CD4-positive, alpha-beta T cell treated with Interleukin-15 for 4 hours (primary cell): ENCODE measurements at places on chromosomes 5 and 9.

DNA sequence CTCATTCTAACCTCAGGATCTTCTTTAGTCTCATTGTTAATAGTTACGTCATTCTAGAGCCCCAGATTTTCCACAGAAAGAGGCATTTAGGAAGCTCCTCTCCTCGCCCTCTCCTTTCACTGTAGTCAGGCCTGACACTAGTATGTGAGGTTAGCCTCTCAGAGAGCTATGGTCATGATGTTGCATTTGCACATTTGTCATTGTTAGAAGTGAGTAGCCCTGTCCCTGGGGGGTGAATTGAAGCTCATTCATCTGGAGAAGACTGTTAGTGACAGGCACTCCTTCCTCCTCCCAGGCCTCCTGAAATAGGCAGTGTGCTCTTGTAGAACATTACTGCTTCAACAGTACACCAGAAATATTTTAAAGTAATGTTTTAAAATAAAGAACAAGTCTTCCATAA lies 26.6 kb upstream of the LRRTM2 start:
- DNase-seq, result no peak

DNA sequence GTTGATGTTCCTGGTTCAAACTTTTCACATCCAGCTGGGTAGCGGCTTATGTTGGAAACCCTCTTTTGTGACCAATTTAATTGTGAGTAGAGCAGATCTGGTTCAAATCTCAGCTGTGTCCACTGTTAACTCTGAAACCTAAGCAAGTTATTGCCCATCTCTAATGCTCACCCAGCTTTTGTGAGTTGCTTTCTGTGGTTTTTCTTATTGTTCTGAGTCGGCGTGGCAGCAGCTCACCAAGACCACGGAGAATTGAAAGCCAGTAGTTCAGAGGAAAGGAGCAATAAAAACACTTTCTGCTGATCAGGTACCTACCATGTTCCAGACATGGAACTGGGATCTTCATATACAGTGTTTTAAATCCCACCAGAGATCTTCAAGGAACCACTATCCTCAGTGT lies 114.4 kb downstream of the DOCK2 start:
- no peak for DNase-seq

- DNase-seq, result no peak
Measured at GRCh38 chr9:128148509-128149000, 698 bp upstream of the LCN2 start.

GRCh38 chr9:86978413-86978812 lies 31.1 kb upstream of the GAS1 start:
- DNase-seq, result no peak

DNA sequence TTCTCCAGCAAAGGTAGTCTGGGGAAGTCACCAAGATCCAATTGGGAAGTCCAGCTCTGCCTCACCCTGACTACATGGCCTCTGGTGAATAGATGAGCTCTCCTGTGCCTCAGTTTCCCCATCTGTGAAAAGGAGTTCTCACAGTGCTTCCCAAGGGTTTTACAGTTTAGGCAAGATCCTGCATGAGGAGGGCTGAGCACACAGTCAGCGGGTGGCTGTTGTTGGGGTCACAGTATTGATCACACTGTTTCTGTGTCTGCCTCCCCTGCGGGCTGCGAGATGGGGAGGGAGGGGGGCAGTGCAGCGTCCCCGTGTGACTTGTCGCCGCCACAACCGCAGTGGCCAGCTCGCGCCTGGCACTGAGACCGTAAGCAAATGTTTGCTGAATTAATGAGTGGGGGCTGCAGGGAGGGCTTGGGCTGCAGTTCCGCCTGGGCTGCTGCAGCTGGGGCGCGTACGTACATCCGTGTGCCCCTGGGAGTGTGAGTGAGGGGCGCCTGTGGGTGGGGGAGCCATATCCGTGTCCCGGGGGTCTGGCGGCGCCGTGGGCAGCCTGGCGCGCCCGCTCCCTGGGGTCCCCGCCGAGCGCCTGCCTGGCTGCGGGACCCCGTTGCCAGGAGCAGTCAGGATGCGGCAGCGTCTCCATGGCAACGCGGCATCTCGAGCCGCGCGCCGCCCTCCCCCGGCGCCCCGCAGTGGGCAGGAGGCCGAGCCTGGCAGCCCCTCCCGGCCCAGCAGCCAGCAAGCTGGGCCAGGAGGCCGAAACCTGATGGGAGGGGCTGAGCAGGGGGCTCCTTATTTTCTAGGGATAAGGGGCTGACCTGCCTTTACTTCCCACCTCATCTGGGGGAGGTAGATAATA lies 31.4 kb upstream of the PSD2 start:
- no peak for DNase-seq

DNA sequence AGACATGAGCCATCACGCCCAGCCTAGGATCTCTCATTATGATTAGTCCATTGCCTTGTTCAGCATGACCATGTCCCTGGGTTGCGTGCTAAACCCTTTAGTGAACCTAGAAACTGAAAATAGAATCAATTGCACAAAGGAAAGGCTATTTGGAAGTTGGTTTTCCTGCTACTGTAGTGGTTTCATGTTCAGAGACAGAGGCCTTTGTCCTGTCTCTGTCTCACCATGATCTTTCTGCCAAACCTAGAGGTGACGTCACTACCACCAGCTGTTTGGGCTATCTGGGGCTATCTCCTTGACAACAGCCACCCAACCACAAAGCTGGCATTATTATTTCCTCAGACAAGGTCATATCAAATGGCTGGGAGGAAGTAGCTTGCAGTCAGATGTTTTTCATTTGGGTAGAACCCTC lies 4.0 kb upstream of the CDK5RAP2 start:
- DNase-seq, result peak; percentile 40

DNA sequence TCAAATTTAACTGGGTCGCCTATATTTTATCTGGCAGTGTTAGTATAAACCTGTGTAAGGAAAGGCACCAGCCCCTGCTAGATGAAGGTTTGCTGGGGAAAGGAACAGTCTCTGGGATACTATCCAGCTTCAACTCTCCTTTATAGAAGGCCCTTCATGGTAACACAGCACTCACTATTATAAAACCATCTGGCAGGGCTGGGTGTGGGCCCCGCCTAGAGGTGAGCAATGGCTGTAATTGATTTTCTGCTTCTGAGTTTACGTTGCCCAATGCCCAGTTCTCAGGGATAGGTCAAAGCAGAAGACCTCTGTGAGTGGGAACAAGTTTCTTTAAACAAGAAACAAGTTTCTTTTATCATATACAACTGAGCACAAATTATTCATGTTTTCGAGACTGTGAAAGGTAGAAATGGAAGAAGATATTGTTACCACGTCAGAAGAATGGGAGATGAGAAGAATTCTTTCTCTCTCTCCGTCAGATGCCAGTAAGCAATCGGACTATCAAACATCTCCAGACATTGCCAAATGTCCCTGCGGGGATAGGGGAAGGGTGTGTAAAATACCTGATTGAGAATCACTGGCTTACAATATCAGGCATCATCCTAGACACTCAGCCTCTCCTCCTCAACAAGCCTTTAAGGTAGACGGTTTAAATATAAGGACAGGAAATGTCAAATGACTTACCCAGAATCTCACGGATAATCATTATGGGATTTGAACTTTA lies 205.9 kb downstream of the PDZD2 start:
- no peak for DNase-seq

DNA sequence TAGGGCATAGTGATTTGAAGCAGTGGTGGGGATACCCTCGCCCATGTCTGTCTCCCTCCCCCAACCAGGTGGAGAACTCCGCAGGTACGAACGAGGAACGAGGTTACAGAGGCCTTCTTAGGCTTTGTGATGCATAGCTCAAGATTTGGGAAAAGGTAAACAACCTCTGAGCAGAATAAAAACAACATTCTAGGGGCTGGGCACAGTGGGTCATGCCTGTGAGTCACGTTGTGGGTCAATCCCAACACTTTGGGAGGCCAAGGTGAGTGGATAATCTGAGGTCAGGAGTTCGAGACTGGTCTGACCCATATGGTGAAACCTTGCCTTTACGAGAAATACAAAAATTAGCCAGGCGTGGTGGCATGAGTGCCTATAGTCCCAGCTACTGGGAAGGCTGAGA lies 3.6 kb upstream of the LCP2 start:
- DNase-seq, result no peak

- DNase-seq, result no peak
Measured at GRCh38 chr5:145072889-145073288, 762.3 kb downstream of the PRELID2 start.

DNA sequence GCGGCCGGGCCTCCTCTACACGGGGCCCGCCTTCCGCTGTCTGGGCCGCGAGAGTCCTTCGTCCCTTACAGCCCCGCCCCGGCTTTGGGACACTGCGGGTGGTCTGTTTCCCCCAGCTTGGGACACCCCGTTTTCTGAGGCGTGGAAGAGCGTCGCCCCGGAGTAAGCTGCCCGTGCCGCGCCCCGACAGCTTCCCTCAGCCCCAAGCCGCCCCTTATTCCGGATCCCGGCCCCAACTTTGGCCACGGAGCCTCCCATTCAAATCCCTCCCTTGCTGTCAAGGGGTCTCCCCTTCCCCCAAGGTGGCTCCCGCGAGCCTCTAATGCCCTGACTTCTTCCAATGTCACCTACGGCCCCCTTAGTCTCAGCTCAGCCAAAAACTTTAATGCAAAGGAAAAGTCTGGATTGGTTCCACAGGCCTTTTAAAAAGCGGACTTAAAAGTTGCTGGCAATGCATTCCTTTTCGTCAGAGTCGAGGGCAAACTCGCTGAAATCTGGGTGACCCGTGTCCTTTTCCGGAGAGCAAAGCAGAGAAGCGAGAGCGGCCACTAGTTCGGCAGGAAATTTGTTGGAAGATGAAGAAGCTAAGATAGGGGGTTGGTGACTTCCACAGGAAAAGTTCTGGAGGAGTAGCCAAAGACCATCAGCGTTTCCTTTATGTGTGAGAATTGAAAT lies 19.8 kb downstream of the EXOSC2 start:
- DNase-seq, result no peak

- peak; percentile 65 for DNase-seq
Measured at GRCh38 chr5:132389585-132390286, 20.2 kb downstream of the SLC22A5 start.

GRCh38 chr9:77847059-77847499 lies 184.5 kb downstream of the GNAQ start:
- no peak for DNase-seq

- no peak for DNase-seq
Measured at GRCh38 chr5:62771341-62771740, 192.7 kb downstream of the LRRC70 start.

DNA sequence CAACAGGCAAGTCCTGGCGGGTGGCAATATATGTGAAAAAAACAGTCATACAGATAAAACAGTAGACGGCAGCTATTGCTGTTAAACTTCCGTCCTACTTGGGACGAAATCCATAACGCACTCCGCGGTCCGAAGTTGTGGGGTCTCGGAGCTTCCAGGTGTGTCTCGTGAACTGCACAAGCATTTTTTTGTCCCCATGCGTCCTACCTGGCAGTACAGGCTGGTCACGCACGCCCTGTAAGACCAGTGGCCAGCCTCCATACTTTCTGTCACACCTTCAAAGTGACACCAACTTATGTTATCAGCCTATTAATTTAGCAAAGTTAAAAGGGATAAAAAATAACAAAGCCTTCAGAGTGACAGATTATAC lies 51.3 kb downstream of the TGFBI start:
- DNase-seq, result no peak

- no peak for DNase-seq
Measured at GRCh38 chr5:78837836-78838235, 147.3 kb downstream of the ARSB start.
